ENCODE measurements at places on chromosomes 5 and 9.

- DNase-seq = no peak
Observed at GRCh38 chr9:108972186-108972585, 38.0 kb downstream of the ABITRAM start.

GRCh38 chr9:73116031-73116430 lies 35.6 kb upstream of the ANXA1 start:
- no peak for DNase-seq

GRCh38 chr5:157354800-157355199 lies 88.9 kb downstream of the CYFIP2 start:
- no peak for DNase-seq

GRCh38 chr5:17388717-17389116 lies 109.3 kb upstream of the TAF11L2 start:
- no peak for DNase-seq

DNA sequence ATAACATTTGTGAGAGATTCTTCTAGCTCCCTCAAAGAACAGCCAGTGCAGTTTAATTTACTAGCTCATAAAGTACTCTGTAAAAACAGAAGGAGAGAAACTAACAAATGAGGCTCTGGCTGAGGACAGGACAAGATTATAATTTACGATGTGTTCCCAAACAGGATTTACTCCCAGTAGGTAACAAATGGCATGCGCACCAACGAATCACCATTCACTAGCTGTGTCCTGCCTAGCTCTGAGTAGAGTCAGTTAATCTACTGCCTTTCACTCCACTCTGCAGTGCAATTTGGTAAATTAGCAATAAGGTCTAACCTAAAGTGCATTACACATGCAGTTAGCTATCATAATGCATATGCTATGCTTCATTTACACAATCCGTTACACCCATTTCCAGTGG lies 497.4 kb upstream of the CCNG1 start:
- DNase-seq = no peak

DNA sequence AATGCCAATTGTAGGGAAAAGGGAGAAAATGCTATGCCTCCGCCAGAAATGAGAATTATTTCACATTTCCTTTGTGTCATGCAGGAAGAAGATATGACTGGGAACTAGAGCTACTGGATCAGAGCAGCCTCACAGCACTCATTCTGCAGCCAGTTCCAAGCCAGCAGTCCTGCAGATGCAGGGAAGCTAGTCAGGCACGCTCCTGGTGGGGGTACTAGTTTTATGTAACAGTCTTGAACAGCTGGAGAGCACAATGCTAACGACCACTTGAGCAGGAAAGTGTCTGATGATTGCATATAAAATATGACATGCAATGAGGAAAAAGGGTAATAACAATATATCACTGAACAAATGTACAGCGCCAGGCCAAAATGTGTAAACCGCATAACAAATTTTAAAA lies 21.7 kb downstream of the CDH10 start:
- DNase-seq = no peak

DNA sequence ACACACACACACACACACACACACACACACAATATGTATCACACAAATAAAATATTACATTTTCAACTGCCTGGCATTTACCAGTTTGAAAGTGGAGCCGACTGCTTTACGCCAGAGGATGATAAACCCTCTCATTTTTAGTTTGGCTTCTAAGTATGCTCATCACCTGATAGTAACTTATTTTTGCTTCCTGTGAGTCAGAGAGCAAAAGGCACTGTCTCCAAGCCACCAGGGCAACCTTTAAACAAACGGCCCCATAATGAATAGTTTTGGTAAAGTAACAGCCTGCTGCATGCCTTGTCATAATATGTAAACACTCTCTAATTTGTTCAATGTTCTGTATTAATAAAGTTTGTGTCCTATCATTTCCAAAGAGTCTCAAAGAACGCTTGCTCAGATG lies 26.9 kb downstream of the KLF4 start:
- DNase-seq = no peak

- no peak for DNase-seq
Observed at GRCh38 chr5:68699966-68700365, 393.8 kb upstream of the SLC30A5 start.

- no peak for DNase-seq
Observed at GRCh38 chr5:112342389-112342788, 76.7 kb downstream of the EPB41L4A start.

DNA sequence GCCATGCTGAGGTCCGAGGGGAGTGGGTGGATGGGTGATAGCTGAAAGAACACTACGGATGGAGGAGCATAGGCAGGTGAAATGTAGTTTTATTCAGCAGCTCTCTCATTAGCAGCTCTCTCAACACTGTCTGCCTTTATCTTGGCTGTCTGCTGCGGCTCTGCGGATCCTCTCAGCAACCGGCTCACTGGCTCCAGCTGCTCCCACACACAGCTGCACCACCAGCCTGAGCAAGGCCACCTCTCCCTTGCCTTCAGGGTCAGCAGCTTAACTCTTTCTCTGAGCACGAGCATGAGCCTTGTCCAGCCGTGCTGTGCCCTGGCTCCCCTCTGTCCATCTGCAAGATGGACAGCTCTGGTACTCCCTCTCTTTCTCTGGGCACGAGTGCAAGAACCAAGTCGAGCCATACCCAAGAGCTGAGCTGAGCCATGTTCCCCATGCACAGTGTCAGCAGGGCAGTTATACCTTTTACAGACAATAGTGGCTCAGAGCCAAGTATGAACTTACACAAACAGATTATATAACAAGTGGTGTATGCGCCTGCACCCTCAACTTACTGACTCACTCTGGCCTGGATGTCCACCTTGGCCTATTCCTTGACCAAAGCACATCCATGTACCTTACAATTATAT lies 108.5 kb downstream of the MACIR start:
- DNase-seq = no peak

GRCh38 chr9:90964101-90965020 lies 162.7 kb downstream of the SYK start:
- DNase-seq = no peak

GRCh38 chr9:87540444-87541105 lies 42.9 kb downstream of the DAPK1 start:
- DNase-seq = no peak

DNA sequence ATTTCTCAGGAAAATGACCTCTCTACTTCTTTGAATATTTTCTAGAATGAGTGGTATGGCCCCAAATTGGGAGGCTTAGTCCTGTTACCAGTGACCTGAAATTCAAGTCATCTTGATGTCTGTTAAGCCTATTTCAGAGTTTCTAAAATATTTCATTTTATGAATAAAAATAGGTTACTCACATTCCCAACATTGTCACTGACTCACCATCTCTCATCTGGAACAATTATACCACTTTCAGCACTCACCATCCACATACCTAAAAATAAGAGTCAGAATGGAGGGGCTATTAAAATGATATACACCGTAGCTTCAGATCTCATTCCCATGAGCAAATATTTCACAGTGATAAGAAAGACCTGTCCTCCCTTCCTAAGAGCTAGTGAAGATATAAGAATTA lies 71.8 kb downstream of the KIAA1958 start:
- no peak for DNase-seq

DNA sequence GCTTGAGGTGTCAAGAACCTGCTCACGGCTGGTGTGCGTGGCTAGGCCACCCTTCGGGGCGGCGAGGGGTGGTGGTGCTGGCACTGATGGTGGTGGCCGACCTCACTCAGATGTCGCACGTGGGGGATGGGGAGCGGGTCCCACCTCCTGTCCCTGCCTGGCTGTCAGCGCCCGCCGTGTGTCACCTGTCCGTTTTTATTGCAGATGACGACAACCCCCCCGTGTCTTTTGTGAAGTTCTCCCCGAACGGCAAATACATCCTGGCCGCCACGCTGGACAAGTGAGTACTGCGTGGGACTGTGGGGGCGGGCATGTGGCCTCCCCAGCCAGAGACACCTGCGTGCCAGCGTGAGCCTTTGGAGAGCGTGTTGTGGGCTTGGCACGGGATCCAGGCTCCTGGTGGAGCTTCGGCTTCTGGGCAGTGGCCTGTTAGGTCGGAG lies 10.1 kb downstream of the RNU6ATAC start:
- no peak for DNase-seq

DNA sequence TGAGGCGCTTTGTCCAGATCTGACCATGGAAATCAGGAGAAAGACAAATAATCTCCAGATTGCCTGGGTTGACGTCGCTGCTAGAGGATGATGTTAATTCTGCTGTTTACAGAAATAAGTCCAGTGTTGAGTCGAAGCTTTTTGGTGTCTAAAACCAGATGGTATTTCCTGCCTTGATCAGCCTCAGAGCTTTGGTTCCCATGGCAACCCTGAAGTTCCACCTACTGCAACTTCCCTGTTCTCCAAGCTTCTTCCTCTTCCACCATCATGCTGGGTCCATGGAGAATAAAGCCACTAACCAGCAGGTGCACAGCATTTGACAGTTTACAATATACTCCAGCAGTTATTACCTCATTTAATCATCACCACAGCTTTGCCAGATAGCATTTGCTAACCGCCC lies 18.0 kb upstream of the GABBR2 start:
- DNase-seq = no peak

GRCh38 chr5:149759986-149760853 lies 30.1 kb downstream of the PPARGC1B start:
- no peak for DNase-seq

DNA sequence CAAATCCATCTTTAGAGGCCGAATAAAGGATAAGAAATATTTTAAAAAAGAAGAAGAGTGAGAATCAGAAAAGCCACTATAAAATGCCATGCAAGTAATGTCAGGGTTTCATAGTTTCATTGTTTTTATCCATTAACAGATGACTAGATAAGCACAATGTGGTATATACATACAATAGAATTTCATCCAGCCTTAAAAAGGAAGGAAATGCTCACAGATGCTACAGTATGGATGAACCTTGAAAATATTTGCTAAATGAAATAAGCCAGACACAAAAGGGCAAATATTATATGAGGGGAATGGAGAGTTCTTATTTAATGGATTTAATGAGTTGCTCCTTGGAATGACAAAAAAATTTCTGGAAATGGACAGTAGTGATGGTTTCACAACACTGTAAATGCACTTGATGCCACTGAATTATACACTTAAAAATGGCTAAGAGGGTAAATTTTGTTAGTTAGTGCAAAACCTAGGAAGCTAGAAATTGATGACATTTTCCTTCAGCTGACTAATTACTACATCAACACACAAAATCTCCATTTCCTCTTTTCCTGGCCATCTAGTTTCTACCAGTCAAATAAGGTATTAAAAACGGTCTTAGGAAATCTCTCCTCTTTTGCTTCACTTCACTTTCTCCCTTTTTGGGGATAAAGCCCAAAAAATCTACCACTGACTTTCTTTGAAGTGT lies 86.6 kb downstream of the GNA14 start:
- no peak for DNase-seq

DNA sequence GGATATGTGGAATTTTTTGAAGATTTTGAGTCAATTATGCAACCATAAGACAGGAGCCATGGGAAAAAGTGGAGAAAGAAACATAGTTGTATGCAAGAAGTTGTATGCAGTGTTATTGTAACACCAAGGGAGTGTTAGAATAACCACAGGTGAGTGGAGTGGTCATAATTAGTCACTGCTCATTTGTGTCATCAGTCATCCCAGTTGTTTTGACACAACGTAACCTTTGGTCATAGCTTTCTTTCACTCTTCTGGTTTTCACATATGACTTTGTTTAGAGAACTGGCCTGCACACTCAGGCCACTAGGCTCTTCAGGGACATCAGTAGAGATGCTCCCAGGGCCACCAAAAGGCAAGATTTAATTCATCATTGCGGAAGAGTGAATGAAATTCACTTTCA lies 158.7 kb upstream of the HMHB1 start:
- no peak for DNase-seq

- DNase-seq = no peak
Observed at GRCh38 chr5:167905919-167906853, 385.3 kb upstream of the WWC1 start.

GRCh38 chr5:87169300-87169991 lies 98.2 kb upstream of the RASA1 start:
- no peak for DNase-seq

DNA sequence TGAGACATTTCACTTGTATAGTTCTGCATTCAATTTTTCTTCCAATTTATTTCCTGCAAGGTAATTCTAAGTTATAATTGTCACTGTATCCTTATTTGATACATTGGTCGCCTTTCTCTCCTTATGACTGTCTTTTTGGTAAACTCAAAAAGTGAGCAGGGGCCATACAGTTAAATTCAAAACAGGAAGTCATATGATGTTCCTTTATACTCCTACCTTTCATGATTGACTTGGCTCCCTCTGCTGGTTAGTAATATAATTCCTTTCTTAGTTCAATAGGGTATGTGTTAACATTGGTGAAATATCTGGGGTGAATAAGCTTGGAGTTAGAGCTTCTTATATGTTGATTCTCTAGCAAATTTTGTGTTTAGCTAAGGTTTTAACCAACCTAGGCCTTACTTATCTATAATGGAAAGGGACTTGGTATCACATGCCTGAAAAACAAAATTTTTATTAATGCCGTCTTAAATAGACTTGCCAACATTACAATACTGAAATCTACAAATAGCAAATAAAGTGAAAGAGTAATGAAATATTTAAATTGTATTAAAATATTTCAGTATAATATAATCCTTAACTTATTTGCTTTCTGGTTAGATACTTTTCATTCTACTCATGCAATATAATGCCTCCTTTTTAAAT lies 6.0 kb upstream of the NIPBL start:
- DNase-seq = no peak

GRCh38 chr5:157668356-157668755 lies 3.0 kb upstream of the C5orf52 start:
- no peak for DNase-seq

- no peak for DNase-seq
Observed at GRCh38 chr5:58849921-58850667, 267.2 kb downstream of the RAB3C start.

- DNase-seq = no peak
Observed at GRCh38 chr9:98364086-98364485, 108.6 kb upstream of the TBC1D2 start.

GRCh38 chr9:78023003-78023741 lies 8.4 kb downstream of the GNAQ start:
- no peak for DNase-seq

- no peak for DNase-seq
Observed at GRCh38 chr9:6632516-6633183, 12.9 kb downstream of the GLDC start.

DNA sequence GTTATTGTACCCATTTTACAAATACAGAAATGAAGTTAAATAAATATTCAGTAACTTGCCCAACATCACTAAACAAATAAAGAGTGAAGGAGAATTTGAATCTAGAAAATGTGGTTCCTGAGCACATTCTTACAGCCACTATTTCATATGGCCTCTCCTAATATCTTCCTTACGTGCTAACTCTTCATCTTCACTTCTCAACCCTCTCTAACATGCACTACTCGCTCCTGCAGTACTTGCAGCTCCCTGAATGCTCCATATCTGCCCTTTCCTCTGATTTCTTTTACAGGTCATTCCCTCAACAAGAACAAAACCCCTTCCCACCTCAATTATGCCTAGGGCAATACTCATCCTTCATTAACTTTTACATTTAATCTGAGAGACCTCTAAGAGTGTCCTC lies 711.5 kb downstream of the CETN3 start:
- no peak for DNase-seq

DNA sequence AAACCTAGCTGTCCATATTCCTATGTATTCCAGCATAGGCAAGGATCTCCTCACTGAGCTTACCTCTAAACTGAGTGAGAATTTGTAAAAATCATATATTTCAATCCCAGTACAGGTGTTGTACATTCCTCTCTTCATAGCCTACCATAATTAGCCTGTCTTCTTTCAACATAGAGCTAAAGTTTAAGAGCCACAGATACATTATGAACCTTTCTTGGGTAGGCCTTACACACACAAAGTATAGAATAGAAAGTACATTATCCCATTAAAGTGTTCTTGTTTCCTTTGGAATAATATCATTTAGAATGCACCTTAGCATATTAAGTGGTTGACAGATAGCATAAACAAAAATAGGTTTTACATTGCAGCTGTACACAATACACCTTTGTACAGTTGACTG lies 282.1 kb upstream of the TMEM161B start:
- DNase-seq = no peak

Data from stimulated activated CD4-positive, alpha-beta T cell treated with anti-CD3 and anti-CD28 coated beads, TNF-alpha, amount 100 ng/mL, for 1 hour (primary cell).